Large intestine (tissue), 12 donors: ENCODE measurements at places on chromosomes 3 and 15. TPM values are rescaled to one million over a fixed set of nuclear protein-coding genes. Genes with fewer than 3 reads are reported as not detected.

The PLD1 gene
- polyA plus RNA-seq: 87.6 TPM

The FOXB1 gene
- polyA plus RNA-seq: 0.03 TPM

The CASR gene
- 1.9 TPM for polyA plus RNA-seq

The DLEC1 gene
- 1.2 TPM for polyA plus RNA-seq

The TBC1D2B gene
- polyA plus RNA-seq: 44.6 TPM

The CYP1A2 gene
- not detected for polyA plus RNA-seq

The IMPG2 gene
- polyA plus RNA-seq: 0.57 TPM

The TRMT10C gene
- polyA plus RNA-seq: 27.5 TPM

The UQCRC1 gene
- polyA plus RNA-seq: 259 TPM

The RNU5B-1 gene
- polyA plus RNA-seq: not detected

The GRIP2 gene
- polyA plus RNA-seq: 1.1 TPM

The AADACL2 gene
- polyA plus RNA-seq: 0.01 TPM

The PIF1 gene
- 7.2 TPM for polyA plus RNA-seq

The PLA2G4B gene
- polyA plus RNA-seq: 10.4 TPM

The OR5K2 gene
- 0.40 TPM for polyA plus RNA-seq

The THAP10 gene
- 2.6 TPM for polyA plus RNA-seq

The CPNE4 gene
- 2.9 TPM for polyA plus RNA-seq

The PLSCR4 gene
- polyA plus RNA-seq: 38.8 TPM

The ZDHHC23 gene
- 9.9 TPM for polyA plus RNA-seq
